ENCODE measurements at places on chromosomes 3 and 15. TPM values are rescaled to one million over a fixed set of nuclear protein-coding genes. Genes with fewer than 3 reads are reported as not detected.

Gene OR5K2
- total RNA-seq = not detected

Gene FOXB1
- not detected for total RNA-seq

Gene KCNAB1
- 23.5 TPM for total RNA-seq

Gene SHF
- total RNA-seq = 40.8 TPM

Gene SIDT1
- 4.8 TPM for total RNA-seq

Gene GOLGA6A
- total RNA-seq = 0.49 TPM

Gene IL5RA
- 0.44 TPM for total RNA-seq
